Stimulated activated CD8-positive, alpha-beta memory T cell treated with anti-CD3 and anti-CD28 coated beads, Interleukin-15, amount 100 ng/mL, for 4 hours (primary cell): ENCODE measurements at places on chromosomes 2 and 18.

DNA sequence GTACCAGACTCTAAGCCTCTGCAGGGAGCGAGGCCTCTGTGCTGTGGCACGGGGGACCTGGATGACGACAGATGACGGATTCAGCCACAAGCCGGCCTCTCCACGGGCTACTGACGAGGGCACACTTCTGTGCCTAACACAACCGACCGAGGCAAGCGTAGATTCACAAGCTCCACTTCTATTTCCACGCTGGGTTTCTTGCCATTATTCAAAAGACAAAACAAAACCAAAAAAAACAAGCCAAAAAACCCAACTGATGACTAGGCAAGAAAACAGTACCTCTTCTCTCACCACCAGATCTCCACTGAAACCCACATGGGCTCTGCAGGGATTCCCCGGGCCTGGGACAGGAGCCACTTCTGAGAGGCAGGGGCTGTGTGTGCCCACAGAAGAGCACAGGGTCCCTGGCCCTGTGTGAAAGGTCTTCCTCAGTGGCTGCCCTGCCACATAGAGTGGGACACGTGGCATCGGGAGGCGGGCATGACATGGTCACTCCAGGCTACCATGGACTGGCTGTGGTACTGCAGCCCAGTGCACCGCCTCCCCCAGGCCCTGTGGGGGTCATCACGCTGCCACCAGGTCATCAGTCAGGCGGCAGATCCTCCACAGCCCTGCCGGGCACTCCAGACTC, 254.7 kb downstream of the HDAC4 start:
- no peak for DNase-seq

DNA sequence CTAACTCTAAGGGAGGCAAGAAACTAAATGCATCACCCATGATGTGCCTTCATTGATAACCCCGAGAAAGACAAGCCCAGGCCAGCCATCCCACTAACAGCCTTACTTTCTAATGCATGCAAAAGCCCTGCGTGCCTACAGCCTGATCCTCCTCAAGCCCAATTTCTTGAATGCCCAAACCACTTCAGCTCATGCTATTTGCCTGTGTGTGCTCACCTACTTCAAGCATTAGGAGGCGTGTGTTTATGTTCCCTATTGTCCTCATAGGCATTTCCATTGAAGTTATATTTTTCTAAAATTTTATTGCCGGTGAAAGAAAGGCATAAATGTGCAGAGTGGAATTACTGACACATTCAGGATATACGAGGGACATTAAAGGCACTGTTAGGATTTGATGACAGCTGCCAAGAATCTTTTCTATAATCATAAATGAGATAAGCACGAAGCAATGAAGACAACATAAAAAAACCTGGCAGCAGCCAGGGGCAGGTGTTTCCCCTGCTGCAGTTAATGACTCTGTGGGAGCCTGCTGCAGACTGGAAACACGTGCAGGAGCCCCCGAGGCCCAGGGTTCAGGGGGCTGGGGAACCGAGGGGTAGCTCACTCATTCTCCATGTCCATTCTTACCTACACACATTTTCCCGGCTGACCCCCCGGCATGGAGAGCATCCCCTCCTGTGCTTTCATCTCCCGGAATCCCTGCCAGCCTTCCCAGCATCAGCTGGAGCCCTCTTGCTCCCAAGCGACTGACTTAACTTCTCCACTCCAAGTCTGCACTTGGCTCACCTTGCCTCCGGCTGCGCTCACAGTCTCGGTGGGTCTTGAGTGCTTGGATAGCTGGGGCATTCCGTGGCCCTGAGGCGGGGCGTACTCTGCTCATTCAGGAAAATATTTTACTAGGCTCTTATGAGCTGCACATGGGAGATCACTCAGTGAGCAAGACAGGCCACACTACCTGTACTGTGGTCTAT, 292.3 kb upstream of the SIX2 start:
- no peak for DNase-seq

DNA sequence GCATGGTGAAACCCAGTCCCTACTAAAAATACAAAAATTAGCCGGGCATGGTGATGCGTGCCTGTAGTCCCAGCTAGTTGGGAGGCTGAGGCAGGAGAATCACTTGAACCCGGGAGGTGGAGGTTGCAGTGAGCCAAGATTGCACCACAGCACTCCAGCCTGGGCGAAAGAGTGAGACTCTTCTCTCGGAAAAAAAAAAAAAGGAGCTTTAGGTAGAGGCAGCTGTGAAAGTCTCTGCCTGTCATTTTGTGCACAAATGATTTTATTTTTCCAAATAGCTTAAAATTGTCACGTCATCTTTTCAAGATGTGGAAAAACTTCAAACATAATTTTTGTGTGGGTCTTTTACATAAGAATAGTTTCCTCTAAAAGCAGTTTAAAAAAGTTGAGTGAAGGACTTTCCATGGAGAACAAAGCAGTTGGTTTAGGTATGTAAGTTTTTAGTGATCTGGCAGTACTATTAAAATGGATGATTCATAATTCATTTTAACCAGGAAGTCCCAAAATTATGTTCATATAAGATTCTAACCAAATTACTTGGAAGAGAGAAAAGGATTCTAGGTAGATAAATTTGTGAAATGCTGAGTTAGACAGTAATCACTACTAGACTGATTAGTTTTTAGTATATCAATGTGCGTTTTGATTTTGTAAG, 11.5 kb downstream of the CCNYL1 start:
- no peak for DNase-seq

DNA sequence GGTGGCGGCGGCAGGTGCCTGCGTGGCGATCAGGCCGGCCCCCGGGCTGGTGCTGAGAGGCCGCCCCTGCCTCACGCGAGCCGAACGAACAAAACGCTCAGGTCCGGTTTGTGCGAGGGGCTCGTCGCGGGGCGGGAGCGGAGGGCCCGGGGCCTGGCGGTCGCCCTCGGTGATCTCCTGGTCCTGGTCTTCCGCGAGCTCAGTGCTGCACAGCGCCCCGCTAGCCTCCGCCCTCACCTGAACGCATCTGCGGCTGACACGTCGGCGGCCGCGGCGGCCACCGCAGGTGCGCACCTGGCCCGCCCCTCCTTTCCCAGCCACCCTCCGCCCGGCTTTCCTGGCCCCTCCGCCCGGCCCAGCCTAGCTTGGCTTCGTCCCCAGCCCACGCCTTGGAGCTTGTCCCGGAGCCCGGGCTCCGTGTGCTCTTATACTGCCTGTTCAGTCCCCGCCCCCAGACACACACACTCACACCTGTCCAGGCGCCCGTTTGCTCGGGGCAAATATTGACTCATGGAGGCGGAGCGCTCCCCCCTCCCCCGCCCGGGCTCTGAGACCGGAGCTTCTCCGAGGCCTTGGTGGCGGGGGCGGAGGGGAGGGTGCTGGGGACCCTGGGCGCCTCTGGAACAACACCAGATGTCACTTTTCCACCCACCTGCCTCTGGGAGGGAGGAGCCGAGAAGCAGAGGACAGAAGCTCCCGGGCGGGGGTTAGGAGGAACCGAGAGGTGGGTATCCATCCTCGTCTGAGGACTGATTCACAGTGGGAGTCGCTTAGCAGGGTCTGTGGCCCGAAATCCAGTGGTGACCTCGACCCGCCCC, 8.6 kb upstream of the CRYBA2 start:
- DNase-seq = peak; percentile 46

- DNase-seq = no peak
Observed at GRCh38 chr2:135952891-135953290, 32.5 kb downstream of the DARS1 start.

GRCh38 chr2:230816735-230817134, 48.0 kb upstream of the ITM2C start:
- no peak for DNase-seq

GRCh38 chr2:100588071-100588786, 25.4 kb downstream of the PDCL3 start:
- no peak for DNase-seq

GRCh38 chr18:10297086-10297485, 157.3 kb upstream of the APCDD1 start:
- DNase-seq = no peak
